SK-N-SH (cell line): ENCODE measurements at places on chromosomes 5 and 9. TPM values are rescaled to one million over a fixed set of nuclear protein-coding genes. Genes with fewer than 3 reads are reported as not detected.

Gene ZNF618
- 5.0 and 6.2 TPM in 2 replicates for polyA plus RNA-seq

DNA sequence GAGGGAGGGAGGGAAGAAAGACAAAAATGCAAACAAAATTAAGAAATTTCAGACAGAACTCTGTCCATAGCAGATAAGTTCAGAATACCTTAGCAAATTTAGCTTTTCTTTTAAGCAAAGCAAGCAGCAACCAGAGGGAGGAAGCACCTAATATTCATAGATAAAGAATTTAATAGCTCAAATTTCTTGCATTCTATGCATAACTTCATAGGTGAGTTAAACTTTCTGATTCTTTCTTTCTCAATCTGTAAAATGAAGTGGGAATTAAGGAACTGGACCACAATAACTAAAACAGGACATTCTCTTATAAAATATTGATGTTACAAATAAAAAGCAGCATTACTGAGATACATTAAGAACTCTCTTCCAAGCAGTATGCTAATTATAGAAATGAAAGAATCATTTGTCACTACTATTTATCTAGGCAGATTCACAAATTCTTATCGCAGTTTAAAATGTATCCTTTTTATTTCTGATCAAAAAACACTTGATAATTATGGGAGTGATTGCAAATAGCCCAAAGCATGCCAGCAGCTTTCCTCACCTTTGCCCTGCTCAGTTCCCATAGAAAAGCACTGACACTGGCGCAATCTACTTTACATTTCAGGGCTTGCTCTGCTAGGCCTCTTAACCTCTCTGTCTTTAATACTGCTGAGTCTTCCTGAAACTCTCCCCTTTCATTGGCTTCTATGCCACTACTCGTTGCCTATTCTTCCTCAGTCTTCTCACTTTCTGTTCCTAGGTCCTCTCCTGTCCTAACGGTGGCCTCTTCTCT lies 341.8 kb downstream of the PIK3R1 start:
- no peak for DNase-seq

- peak; percentile 26 for DNase-seq
These were observed 44.1 kb downstream of the GAS1 start for GRCh38 chr9:86902991-86903733.

- DNase-seq: no peak
These were observed 6.4 kb upstream of the LHX2 start for GRCh38 chr9:124005029-124005771.

- no peak for DNase-seq
These were observed 470.1 kb downstream of the IRX1 start for GRCh38 chr5:4065472-4066320.

Gene IL4
- polyA plus RNA-seq: not detected in 2 replicates

GRCh38 chr5:107958861-107959260 lies 288.1 kb upstream of the EFNA5 start:
- DNase-seq: no peak
